ENCODE measurements at places on chromosomes 11 and 22.

DNA sequence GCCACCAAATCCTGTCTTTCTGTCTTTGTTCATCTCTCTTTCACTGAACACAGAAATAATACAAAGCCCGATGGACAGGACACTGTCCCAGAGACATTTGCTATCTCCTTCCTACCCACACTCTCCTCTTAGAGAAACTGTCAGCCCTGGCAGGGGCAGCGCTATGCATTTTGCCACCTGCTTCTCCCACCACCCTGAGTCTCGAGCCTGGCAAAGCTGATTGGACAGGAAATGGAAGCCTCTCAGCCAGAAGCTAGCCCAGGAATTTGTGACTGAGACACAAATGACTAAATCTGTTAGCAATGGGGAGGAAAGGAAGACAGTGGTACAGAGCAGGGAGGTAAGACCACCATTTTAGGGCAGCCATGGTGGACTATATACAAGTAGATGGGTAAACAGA lies 14.9 kb upstream of the GALNT18 start:
- no peak for DNase-seq

DNA sequence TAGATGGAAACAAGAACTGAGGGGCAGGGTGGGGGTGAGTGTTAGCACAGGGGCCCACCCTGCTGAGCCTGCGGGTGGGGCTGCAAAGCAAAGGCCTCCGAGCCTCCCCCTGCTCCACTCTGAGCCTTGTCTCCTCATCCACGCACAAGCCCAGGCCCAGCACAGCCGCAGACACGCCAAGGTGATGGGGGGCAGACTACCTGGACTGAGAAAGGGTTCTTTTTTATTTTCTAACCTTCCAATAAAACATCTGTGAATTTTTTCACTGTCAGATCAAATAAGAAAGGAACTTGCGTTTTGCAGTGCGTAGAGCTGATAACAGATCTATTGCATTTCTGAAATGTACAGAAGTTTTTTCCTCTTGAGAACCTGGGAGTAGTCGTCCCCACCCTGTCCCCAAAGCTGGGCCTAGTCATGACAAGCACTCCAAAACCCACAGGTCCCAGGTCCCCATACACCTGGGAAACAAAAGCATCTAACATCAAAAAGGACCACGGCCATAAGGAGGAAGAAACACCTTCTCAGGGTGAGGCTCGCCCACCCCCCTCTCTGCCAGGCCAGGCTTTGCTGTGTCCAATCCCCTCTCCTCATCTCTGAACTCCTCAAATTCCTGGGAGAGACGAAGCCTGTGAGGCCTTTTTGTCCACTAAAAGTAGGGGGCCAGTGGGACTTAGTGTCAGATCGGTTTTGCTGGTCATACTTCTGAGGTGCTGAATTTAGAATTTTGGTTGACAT lies 22.7 kb upstream of the CD5 start:
- no peak for DNase-seq

- no peak for DNase-seq
These were observed 7.9 kb downstream of the CD82 start for GRCh38 chr11:44573333-44573732.

DNA sequence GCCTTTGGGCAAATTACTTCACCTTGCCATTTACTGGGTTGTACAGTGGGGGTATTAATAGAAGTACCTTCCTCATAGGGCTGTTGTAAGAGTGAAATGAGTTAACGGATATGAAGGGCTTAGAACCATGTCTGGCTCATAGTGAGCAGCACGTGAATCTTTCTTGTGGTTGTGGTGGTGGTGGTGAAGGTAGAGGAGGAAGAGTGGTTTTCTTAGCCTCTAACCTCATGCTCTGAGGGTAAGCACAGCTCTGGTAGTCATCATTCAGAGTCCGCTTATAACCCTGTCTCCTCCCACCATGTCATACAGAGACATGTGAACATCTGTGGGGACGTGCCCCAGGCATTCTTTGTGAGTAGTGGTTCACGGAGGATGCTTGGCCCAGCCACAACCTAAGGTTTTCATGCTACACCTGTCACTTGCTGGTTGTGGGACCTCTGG lies 43.6 kb downstream of the TEAD1 start:
- peak; percentile 31 for DNase-seq

- no peak for DNase-seq
These were observed 29.0 kb upstream of the TFIP11 start for GRCh38 chr22:26541167-26541819.

DNA sequence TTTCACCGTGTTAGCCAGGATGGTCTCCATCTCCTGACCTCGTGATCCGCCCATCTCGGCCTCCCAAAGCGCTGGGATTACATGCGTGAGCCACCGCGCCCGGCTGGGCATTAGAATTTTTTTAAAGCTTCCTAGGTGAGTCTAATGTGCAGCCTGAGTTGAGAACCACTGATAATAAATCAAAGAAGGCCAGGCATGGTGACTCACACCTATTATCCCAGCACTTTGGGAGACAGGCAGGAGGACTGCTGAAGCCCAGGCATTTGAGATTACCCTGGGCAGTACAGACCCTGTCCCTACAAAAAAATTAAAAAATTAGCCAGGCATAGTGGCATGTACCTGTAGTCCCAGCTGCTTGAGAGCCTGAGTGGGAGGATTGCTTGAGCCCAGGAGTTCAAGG lies 13.7 kb downstream of the MEI1 start:
- no peak for DNase-seq

DNA sequence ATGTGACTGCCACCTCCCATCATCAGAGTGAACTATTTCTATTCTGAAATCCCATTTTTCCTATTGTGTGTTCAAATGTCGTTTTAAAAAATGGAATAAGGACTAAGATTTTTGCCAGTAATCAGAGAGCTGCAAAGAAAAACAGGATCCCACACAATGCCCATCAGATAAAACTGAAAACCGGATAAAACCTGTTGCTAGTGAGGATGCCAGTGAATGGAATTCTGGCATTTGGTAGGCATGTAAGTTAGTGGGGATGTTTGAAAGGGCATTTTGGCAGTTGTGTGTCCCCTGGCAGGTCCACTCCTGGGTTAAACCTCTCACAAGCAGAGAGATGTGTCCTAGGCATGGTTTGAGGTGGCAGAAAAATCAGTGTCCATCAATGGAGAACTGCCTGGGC lies 6.2 kb downstream of the DRAP1 start:
- DNase-seq = no peak

DNA sequence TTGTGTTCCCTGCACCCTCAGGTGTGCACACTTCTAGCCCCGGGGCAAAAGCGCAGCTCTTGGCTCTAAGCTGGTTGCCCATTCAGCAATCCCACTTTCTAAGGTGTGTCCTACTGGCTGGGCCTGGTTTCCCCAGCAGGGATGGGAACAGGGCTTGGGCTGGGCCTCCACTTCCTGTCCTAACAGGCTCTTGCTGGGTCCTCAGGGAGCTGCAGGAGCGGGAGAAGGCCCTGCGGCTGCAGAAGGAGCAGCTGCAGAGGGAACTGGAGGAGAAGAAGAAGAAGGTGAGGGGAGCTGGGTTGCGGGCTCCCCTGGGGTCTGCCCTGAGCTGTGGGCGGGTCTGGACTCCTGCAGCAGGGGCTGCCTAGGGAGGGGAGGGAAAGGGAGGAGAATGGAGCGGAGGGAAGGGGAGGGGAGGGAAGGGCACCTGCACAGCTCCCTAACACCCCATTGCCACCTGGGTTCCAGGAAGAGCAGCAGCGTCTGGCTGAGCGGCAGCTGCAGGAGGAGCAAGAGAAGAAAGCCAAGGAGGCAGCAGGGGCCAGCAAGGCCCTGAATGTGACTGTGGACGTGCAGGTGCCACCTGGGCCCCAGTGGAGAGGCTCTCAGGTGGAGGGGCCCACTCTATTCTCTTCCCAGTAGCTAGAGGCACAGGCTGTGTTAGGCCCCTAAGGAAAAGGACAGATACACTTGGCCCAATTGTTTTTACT lies 24.6 kb downstream of the INCENP start:
- DNase-seq = peak; percentile 9

DNA sequence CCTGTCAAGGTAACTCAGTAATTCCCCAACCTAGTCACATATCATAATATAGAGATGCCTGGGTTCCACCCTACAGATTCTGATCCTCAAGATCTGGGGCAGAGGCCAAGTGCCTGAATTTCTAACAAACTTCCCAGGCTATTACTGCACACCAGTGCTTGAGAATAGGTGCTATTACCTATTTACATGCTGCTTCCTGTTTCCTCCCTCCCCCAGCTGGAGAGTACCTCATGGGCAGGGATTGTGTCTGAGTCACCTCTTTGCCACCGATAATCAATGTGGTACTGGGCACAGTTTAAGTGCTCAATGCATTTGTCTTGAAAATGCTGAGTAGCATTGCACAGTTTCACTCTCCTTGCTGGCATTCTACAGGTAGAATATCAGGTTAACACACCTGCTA lies 582.2 kb upstream of the CADM1 start:
- DNase-seq = no peak

DNA sequence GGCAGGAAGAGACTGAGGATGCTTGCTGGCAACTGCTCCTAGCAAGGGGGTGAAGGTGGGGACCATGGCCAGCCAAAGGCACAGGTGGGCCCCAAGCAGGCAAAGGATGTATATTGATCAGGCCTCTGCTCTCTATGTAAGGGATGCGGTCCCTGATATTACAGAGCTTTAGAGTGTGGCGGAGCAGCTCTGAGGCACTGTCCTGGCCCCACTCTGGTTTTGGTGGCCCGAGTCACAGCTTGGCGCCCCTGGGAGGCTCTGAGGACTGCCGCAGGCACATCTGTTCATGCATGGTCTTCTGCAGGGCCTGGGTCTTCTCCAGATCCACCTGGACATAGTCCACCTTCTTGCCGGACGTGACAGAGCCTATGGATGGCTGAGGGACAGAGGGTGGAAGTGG lies 45.5 kb downstream of the GAB4 start:
- DNase-seq = no peak

DNA sequence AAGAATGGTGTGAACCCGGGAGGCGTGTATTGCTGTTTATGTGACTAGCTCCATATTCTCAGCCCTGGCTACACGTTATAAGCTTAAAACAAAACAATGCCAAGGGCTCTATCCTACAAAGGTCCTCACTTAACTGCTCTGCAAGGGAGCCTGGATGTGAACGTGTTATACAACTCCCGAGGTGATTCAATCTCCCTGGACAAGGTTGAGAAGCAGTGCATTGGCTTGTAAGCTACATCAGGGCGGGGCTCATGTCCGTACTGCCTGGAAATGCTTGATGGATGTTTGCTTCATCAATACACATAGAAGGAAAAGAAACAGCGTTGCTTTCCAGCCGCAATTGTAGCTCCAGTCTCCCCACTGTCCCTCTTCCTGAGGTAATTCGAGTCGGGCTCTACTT lies 256.9 kb upstream of the SYN3 start:
- DNase-seq = no peak

DNA sequence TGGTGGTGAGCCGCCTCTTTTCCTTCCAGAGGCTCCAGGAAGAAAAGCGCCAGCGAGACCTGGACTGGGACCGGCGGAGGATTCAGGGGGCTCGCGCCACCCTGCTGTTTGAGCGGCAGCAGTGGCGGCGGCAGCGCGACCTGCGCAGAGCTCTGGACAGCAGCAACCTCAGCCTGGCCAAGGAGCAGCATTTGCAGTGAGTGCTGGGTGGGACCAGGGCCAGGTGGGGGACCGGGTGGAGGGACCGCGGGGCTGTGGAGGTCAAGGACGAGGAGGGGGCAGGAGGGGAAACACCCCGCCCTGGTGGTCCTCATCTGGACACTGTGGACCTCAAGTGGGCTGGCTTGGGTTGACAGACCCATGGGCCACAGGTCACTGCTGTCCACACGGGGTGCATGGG lies 17.4 kb downstream of the RIBC2 start:
- no peak for DNase-seq

GRCh38 chr11:122308226-122308625 lies 192.2 kb upstream of the BLID start:
- no peak for DNase-seq

DNA sequence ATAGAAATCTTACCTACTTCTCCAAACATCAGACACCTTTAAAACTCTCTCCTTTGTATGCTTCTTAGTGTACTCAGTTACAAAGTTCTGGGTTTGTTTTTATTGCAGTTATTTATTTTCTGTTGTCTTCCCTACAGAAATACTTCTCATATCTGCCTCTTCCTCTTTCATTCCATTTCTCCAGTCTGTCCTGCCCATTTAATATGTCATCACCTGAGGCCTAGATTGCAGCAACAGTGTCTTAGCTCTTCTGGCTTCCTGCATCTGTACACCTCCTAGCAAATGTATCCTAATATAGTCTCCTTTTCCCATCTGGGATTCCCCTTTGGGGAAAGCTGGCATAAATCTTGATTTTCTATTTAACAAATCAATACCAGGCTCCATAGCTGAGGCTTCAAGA lies 34.9 kb upstream of the PCF11 start:
- no peak for DNase-seq

DNA sequence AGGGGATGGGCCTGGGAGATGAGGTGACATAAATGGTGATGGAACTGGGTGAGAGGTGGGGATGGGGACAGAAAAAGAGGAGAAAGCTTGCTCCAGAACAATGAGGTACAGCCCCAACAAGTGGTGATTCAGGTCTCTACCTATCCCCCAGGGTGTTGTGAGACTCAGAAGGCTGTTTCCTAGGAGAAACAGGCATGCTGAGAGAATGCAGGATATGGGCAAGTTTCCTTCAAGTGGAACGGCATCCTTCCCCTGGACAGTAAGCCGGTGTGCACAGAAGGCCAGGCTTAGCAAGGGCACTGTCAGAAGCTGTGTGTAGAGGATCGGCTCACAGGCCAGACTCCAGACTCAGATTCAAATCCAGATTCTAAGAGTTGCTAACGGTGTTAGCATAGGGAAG lies 34.1 kb upstream of the CRTAM start:
- DNase-seq = no peak

GRCh38 chr11:115421352-115421991 lies 82.7 kb downstream of the CADM1 start:
- no peak for DNase-seq

DNA sequence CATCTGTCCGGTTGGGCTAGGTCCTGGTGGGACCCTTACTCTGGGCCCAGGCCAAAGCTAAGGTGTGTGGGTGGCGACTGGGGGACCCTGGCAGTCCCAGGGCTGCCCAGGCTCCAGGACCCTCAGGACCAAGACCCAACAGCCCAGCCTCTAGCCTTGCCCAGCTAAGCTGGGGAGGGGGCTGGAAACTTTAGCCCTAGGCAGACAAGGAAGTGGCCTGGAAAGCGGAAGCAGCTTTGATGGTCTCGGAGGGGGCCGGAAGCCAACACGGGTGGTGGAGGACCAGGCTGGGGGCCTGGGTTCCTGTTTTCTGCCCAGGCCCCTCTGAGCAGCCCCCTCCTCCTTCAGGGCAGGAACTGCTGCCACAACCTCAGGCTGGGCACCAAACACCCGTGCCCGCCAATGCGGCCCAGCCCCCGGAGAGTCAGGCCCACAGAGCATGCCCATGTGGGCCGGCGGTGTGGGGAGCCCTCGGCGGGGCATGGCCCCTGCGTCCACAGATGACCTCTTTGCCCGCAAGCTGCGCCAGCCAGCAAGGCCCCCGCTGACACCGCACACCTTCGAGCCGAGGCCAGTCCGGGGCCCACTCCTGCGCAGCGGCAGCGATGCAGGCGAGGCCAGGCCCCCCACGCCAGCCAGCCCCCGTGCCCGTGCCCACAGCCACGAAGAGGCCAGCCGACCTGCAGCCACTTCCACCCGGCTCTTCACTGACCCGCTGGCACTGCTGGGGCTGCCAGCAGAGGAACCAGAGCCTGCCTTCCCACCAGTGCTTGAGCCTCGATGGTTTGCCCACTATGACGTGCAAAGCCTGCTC lies 2.8 kb downstream of the SIPA1 start:
- no peak for DNase-seq

- DNase-seq = no peak
These were observed 7.0 kb upstream of the GAB2 start for GRCh38 chr11:78424334-78425270.

GRCh38 chr11:20840341-20840740 lies 171.0 kb downstream of the NELL1 start:
- DNase-seq = no peak

GRCh38 chr11:116853461-116854073 lies 16.1 kb upstream of the APOA1 start:
- peak; percentile 63 for DNase-seq

Data from stimulated activated CD4-positive, alpha-beta T cell treated with anti-CD3 and anti-CD28 coated beads, Interleukin-2, amount 100 ng/mL, for 24 hours (primary cell).